NCI-H1092 treated with DMSO at 0.1 percent for 48 hours (cell line): ENCODE measurements at places on chromosomes 4 and X.
A peak's percentile ranks its signal among the peaks of the same experiment; 100 is the strongest.

GRCh38 chrX:125709532-125709931 is 389.9 kb downstream of the TEX13C start:
- no peak for DNase-seq

- peak; percentile 46 for DNase-seq
Measured at GRCh38 chrX:32524385-32524784, 687.0 kb downstream of the DMD start.

GRCh38 chrX:110420771-110421499 is 62.3 kb downstream of the RTL9 start:
- no peak for DNase-seq

DNA sequence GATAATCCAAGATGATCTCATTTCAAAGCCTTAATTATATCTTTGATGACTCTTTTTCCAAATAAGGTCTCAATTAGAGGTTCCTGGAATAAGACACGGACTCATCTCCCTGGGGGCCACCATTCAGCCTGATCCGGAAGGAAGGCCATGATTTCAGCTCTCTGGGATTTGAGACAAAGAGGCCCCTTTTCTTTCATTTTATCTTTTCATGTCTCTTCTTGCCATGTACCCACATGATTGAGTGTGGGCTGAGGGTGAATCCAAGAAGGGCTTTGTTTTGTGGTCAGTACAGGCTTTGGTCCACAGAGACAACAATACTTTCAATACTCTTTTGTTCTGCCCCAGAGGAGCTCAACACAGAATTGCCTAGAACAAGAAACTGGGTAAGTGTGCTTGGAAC is 261.2 kb downstream of the TRIML1 start:
- no peak for DNase-seq

DNA sequence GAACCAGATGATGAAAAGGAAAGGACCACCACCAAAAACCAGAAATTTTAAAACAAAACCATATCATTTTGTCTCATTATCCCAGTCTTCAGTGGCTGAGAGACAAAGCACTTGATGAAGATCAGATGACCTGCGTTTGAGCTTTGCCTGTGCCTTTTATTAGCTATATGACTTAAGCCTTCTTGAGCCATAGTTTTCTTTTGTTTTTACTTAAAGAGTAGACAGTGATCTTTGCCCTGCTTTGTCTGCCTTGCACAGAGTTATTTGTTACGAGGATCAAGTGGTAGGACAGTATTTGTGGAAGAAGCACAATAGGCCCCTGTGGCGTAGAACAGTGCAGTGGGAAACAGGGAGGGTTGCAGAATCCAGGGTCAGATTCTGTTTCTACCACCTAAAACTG is 89.9 kb downstream of the SLC10A6 start:
- no peak for DNase-seq

GRCh38 chr4:109083911-109084310 is 218.5 kb downstream of the COL25A1 start:
- DNase-seq, result no peak

GRCh38 chrX:152915541-152916241 is 17.8 kb downstream of the ZNF185 start:
- no peak for DNase-seq

DNA sequence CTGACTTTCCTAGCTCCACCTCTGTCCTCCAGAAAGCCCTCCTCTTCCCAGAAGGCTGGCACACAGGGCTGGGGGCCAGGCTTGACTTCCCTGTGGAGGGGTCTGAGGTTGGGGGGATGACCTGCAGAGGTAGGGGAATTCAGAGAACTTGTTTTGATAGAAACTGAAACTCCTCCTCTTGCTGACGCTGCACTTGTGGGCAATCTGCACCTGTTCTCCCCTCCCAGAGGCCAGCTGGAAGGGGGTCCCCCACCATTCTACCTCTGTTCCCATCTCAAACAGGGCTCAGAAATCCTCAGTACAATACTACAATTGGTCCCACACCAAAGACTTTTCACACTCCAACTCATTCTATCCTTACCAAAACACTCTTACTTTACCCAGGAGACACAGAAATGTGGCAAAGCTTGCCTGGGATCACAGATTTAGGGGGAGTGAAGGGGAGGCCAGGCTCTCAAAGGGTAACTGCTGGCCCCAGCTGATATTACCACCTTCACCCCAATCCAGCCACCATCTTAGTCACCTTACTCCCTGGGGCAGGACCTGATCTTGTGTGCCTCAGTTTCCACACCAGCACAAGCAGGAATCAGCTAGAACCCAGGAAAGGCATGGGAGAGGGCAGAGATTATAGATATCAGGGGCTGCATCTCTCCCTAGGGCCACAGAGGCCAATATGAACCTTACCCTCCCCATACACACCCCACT is 18.5 kb downstream of the OTUD5 start:
- no peak for DNase-seq

GRCh38 chr4:156038772-156039171 is 85.1 kb upstream of the CTSO start:
- no peak for DNase-seq

DNA sequence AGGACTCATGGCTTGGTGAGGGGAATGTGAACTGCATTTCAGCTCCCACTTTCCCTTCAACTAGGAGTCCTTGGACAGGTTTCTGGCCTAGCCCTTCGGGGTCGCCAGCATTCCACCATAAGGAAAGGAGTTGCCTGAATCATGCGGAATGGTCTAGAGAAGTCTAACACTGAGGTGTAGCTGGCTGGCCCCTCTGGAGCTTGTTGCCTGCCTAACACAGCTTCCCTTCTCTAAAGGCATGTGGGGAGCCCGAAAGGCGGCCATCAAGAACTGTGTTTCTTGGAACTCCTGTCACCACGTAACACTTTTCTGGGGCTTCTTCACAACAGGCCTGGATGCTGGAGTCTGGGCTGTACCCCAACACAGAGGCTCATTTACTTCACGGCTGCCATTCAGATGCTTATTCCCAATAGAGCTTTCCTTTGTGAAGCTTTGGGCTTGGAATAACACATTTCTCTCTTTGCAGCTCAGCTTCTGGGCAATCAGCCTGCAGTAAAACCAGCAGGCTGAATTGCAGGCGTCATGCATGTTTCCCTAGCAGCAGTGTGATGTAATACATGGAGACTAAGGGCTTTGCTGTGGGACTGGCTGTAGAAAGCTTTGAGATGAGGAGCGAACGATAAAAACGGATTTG is 5.4 kb downstream of the GABRQ start:
- no peak for DNase-seq

- no peak for DNase-seq
Measured at GRCh38 chr4:77501240-77501639, 104.4 kb upstream of the CXCL13 start.

DNA sequence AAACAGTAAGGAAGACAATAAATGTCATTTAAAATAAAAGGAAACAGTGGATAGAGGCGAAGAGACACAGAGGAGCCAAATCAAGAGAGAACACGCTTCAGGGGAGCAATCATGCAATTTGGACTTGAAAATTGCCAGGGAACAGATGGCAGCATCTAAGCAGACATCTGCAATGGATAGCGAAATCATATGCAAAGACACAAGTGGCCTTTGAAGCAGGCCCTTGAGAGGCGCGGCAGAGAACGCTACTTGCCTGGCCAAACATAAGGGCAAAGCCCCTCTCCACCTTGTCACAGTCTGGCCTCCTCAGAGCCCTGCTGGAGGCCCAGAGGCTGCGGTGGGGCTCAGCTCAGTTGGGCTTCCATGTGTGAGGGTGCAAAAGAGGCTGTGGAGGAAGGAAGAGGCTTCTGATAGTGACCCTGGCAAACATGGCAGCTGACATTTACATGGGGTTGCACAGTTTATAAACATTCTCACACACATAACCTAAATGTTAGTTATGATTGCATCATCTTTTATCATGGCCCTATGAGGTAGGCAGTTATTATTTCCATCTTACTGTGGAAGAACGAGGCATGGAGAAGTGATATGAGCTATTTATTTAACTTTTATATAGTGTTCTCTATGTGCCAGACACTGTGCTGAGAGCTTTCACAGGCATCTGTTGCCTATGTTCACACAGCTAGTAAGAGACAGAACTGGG is 18.3 kb downstream of the ADGRG4 start:
- peak; percentile 48 for DNase-seq
